ENCODE measurements at places on chromosomes 11 and 22.

GRCh38 chr11:44621140-44621681, 55.7 kb downstream of the CD82 start:
- peak; percentile 89 for DNase-seq

DNA sequence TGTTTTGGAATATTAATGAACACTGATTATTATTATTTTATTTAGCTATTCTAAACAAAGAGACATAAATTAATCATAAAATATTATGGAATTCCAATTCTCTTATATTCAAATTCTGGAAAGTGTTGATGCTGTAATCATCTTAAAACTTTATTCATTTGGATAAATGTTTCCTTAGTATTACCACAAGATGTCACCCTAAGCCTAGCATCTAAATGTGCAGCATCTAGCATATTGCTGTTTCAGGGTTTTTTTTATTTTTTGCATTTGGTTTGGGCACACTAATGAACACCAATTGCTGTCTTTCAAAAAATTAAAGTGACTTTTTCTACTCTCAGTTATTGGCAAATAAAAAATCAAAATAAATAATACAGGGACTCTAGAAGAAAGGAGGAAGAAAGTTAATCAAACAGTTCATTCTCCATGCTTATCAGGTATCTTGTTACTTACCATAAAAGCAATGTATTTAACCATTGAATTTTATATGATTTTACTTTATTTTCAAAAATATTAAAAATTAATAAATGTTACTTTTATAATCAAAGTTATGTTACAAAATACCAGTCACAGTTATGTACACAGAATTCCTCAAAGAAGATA, 31.8 kb downstream of the DLG2 start:
- DNase-seq: peak; percentile 59

DNA sequence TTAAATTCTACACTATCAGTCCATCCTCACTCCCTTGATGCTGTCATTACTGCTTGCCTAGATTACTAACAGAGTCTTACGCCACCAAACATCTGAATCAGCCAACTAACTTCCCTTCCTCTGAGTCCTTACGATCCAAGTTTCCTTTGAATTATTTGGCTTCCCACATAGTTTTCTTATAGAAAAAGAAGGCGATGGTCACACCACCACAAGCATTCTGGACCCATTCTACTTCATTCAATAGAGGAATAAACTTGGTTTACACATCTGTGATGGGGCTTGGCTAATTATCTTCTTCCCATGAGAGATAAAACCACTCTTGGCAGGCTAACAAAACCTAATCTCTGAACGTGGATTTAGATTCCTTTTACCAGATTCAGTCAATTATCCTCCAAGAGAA, 35.0 kb downstream of the INTS4 start:
- DNase-seq: no peak

GRCh38 chr11:26244207-26244606, 87.7 kb upstream of the ANO3 start:
- no peak for DNase-seq

GRCh38 chr22:40000171-40000570, 5.4 kb downstream of the FAM83F start:
- DNase-seq: no peak

- peak; percentile 47 for DNase-seq
Measured at GRCh38 chr11:20634044-20634443, 34.6 kb downstream of the SLC6A5 start.

DNA sequence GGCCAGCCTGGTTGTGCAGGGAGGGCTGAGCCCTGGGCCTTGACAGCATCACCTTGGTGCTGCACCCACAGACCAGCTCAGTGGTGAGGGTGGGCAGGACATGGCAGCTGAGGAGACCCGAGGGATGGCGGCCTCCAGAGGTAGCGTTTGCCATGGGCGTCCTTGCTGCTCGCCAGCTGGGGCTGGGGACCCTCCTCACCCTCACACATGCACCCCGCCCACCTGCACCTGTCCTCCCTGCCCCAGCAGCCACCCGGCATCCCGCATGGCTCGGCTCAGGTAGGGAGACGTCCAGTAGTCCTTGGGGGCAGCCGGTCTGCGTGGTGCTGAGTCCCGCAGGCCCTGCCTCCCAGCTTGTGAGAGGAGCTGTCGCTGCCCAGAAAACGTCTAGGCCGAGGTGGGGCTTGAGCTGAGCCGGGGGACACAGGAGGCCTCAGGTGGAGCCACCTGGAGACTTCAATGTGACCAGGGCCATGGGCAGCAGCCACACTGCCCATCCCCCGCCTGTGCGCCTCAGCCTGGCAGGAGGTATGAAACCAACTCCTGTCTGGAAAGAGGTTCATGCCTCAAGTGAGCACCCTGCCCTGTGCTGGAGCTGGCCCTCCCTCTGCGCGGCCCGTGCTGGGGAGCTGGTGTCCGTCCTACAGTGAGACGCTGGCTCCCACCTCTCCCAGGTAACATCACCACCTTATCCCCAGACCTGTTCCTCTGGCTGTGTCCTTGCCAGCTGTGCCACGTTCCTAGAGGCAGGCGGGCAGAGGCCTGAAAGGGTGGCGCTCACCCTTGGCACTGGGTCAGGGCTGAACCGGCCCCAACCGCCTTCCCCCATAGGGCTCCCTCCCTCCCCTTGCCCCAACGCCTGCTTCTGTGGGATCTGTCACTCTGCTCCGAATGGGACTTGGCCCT, 3.3 kb upstream of the TRABD start:
- DNase-seq: no peak

GRCh38 chr11:67379061-67380058, 6.0 kb upstream of the CLCF1 start:
- no peak for DNase-seq

DNA sequence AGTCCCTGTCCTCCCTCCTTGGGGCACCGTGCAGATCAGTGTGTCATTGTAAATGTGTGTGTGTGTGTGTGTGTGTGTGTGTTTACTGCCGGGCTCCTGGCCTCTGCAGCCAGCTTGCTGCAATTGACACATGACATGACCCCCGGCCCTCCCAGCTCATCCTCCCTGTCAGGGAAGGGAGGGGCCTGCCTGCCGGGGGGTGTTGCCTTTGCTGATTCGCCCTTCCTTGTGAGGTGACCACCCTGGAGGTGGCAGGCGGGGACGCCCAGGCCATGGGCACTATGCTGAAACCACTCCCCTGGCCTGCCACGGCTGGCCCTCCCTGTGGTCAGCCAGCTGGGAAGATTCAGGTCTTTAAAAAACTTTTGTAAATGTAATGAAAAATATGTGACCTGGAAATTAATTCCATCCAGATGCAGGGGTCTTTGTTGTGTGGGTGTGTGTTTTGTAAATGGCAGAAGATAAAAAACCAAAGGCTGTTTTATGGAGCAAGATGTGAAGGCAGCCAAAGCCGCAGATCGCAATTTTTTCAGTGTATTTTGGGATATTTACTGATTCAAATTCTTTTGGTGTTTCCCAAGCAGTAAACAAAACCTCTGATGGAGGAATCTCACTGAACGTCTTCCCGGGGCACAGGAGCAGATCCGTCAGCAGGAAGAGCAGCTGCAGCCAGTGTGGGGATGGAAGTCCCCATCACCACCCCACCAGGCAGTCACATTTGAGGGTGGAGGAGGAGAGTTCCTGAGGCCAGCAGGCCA, 23.2 kb downstream of the SHISAL1 start:
- DNase-seq: no peak
